ENCODE measurements at places on chromosomes 4 and X.

- DNase-seq, result no peak
Measured at GRCh38 chr4:122758033-122758432, 25.5 kb downstream of the BBS12 start.

DNA sequence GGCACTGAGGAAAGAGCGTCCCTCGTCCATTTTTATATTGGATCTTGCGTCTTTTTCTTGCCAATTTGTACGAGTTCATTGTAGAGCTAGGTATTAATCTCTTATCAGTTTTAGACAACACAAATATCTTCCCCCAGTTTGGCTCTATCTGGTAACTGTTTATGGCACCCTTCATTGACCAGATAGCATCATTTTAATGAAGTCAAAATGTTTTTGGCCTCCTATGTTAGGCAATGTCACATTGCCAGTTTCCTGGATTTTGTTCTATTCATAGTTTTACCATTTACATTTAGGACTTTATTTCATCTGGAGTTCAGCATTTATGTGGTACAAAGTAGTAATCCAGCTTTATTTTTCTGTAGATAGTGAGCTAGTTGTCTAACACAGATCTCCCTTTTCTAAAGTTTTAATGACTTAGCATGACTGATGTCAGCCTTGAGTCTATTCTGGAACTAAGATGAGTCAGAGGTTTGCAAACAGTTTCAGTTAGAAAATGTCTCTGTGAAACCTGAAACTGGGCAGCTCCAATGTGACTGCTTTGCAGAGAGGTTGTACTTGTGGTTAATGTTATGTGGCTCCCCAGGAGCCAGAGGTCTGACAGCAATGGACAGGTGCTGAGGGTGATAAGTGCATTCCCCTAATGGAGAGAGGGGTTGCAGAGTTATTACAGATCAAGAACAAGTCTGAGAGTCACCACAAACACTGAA is 5.3 kb upstream of the STBD1 start:
- no peak for DNase-seq

GRCh38 chr4:54073271-54073880 is 9.0 kb upstream of the CHIC2 start:
- DNase-seq, result no peak

DNA sequence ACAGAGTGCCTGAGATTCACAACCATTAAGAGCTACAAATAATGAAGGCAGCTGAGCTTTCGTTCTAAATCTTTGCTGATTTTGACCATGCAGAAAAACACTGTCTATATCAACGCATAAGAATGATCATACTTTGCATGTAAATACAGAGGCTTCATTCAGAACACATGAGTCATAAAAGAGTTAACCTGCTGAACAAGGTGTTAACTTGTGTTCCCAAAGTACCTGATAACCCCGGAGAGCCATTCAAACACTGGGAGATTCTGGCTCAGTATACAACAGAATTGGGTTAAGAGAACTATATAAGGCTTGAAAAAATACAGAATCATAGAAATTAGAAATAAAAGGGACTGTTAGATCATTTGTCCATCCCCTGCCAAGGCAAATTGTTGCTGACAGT is 964.3 kb upstream of the TENM3 start:
- DNase-seq, result no peak

DNA sequence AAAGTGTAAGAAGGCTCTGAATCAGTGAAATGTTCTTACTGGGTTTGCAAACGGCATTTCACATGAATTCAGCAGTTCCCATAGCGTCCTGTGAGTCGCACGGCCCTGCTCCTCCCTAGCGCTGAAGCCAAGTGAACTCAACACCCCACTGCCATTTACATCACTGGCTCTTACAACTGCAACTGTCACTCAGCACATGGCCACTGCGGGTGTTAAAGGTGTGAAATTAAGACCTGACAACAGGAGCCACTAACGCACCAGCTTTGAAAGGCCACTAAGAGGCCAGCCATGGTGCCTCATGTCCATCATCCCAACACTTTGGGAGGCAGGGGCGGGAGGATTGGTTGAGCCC is 31.7 kb downstream of the RNF212 start:
- DNase-seq, result no peak

Measured in activated CD8-positive, alpha-beta memory T cell treated with anti-CD3 and anti-CD28 coated beads for 1 hour (primary cell).